Renal cortical epithelial cell (primary cell): ENCODE measurements at places on chromosomes 1 and 21.

- no peak for DNase-seq
Measured at GRCh38 chr1:24972221-24972914, 42.3 kb upstream of the RUNX3 start.

DNA sequence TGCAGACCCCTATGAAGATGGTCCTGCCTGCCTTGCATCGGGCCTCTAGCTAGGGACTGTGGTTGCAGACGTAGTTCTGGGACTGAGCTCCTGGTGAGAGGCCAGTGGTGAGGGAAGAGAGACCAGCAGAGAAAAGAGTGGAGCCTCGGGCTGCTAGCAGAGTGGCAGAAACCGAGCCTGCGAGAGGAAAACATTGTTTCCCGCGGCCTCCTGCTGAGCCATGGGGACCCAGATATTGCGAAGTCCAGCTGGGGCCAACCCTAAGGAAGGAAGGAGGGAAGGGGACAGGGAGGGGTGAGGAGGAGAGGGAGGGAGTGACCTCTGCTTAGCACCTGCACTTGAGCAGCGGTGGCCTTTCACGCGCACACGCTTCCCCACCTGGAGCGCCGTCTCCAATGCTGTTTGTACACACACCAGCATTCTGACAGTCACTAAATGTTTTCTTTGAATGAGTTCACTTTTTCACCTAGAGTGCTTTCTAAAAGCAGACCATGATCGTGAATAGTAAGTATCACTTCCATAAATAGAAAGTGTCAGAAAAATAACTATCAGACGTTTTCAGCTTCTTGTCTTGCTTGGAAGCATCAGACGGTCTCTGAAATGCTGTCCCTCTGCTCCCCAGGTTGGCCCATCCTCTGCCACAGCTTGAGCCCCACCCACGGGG, 2.5 kb upstream of the FNDC10 start:
- no peak for DNase-seq

DNA sequence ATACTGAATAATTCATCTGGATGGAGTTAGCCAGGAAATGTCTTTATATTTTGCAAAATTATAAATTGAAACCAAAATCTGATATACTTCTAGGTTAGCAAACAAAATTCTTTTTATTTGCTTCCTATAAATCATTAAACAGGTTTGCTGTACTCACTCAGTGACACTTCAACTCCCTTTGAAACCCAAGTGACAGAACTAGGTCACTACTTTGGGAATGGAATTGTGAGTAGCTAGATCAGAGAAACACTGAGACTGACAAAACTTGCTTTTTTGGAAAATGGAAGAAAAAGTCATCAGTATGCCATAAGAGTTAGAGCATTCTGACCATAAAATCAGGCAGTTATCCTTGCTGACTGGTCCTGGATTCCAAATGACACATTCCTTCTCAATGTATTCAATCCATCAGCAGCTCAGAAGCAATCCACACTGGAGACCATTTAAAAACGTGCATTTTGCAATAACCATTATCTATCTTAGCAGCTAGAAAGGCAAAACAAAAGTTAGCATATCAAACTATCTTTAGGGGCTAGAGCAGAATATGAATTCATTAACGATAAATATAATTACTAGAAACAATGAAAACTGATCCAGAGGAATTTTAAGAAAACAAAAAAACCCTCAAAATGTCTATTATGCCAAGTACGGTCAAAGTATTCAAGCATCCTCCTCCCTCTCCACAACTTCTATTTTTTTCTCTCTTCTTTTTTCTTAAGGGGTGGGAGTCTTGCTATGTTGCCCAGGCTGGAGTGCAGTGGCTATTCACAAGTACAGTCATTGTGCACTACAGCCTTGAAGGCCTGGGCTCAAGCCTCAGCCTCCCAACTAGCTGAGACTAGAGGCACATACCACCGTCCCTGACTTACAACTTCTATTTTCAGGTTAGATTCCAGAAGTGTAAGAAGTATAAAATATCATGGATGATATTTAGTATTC, 60.1 kb downstream of the HNRNPR start:
- peak; percentile 42 for DNase-seq

GRCh38 chr1:77063118-77063517, 156.1 kb downstream of the PIGK start:
- peak; percentile 15 for DNase-seq

DNA sequence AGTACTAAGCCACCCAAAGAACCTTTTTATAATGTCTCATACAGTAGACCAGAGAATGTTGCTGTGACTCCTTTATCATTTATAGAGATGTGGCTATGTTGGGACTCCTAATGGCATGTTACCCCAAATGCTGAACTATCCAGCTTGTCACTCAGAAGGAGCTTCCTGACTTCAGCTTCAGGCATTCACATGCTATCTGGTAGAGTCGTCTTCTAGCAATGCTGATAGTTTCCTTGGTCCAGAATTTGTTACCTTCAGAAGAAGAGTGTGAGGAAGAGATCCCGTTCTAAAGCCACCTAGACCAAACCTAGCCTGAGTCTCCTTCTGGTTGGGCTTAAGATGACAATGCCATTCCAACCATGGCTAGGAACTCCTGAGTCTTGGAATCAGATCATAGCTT, 68.1 kb downstream of the OLFML2B start:
- DNase-seq, result no peak

DNA sequence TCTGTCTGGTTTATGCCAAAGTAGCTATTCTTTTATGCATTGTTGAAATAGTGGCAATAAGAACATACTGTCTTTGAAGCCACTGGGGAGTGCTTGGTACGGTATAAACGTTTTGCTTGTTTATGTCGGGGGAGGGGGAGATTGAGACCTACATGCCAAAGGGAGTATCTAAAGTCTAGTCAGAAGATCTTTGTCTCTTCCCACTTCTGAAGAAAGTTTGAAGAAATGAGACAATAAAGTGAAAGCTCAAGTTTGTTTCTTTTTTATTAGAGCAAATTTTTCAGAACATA, 6.8 kb downstream of the AKIRIN1 start:
- DNase-seq, result no peak

DNA sequence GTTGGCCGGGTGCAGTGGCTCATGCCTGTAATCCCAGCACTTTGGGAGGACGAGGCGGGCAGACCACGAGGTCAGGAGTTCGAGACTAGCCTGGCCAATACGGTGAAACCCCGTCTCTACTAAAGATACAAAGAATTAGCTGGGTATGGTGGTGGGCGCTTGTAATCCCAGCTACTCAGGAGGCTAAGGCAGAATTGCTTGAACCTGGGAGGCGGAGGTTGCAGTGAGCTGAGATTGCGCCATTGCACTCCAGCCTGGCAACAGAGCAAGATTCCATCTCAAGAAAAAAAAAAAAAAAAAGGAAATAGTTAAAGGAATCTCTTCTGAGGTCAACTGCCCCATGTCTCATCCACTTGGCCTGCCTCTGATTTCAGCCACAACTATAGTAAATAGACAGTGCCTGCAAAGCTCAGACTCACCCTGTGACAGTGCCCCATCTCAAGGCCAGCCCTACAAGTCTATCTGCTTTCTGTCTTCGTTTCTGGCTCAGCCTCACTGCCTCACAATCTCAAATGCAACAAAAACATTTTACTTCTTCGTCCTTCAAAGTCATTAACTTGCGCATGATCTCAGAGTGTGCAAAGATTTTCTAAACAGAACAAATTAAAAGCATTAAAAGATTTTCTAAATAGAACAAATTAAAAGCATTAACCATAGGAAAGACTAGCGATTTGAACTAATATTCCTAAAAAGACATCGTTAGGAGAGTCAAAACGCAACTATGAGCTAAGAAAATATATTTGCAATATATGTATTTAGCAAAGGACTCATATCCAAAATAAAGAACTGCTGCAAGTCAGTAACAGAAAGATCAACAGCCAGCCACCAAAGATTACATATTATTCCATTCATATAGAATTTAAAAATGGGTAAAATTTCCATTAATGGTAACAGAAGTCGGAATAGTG, 65.0 kb upstream of the PRDX6 start:
- DNase-seq, result peak; percentile 76

- DNase-seq, result peak; percentile 95
Measured at GRCh38 chr1:178417858-178418257, 78.9 kb downstream of the CLEC20A start.

DNA sequence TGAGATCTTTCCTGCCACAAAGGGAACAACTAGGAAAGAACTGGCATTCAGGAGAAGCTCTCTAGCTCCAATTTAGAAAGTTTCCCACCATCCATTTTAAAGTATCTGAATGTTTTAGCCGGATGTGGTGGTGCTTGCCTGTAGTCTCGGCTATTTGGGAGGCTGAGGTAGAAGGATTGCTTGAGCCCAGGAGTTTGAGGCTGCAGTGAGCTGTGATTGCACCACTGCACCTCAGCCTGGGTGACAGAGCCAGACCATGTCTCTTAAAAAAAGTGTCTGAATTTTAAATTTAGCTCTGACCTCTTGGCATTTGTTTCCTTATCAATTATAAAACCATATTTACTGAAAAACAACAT, 67.2 kb downstream of the RPAP2 start:
- DNase-seq, result no peak

GRCh38 chr1:68121536-68121935, 71.1 kb upstream of the DIRAS3 start:
- peak; percentile 80 for DNase-seq

- no peak for DNase-seq
Measured at GRCh38 chr21:22585558-22585957, 1587.3 kb downstream of the NCAM2 start.

DNA sequence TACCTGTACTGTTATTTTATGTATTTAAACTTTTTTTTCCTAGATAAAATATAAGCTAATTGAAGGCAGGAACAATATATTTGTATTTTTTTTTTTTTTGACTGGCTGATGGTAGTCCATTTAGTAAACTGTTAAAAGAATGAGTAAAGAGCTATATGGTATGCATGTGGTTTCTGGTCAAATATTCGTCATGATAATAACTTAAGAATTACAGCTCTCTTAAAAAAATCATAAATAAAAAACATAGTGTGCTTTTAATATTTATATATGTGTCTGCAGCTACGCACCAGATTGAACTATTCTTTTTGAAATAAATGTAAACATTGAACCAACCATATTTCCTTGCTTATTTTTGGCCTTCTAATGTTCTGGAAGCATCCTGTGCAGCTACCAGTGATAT, 272.3 kb upstream of the C1orf105 start:
- DNase-seq, result no peak

DNA sequence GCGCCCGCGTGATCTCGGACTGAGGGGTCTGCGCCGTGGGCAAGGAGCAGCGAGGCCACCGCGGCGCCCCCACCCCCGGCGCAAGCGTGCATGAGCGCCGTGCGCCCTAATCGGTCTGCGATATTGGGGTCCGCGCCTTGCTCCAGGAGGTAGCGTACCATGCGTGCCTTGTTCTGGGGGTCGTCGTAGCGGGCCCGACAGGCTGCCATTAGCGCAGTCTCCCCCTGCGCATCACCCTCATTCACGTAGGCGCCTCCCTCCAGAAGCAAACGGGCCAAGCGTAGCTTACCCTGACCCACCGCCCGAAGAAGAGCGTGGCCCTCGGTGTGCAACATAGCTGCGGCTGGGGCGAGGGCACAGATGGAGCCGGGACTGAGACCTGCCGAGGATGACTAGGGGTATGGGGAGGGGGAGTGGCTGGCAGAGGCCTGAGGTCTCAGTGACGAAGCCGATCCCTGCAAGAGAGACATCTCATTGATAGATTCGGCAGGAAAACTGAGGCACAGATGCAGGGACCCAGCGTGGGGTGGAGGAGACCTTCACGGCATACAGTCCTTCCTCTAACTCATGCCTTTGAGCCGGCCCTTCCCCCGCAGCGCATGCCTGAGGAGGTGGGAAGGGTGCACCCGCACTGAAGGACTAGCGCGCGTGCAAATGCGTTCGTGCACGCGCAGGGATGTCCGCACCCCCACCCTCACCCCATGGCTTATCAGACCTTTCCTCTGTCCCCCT, 2.8 kb downstream of the ANKRD34A start:
- no peak for DNase-seq

GRCh38 chr1:52574594-52574993, 21.7 kb upstream of the TUT4 start:
- peak; percentile 73 for DNase-seq

DNA sequence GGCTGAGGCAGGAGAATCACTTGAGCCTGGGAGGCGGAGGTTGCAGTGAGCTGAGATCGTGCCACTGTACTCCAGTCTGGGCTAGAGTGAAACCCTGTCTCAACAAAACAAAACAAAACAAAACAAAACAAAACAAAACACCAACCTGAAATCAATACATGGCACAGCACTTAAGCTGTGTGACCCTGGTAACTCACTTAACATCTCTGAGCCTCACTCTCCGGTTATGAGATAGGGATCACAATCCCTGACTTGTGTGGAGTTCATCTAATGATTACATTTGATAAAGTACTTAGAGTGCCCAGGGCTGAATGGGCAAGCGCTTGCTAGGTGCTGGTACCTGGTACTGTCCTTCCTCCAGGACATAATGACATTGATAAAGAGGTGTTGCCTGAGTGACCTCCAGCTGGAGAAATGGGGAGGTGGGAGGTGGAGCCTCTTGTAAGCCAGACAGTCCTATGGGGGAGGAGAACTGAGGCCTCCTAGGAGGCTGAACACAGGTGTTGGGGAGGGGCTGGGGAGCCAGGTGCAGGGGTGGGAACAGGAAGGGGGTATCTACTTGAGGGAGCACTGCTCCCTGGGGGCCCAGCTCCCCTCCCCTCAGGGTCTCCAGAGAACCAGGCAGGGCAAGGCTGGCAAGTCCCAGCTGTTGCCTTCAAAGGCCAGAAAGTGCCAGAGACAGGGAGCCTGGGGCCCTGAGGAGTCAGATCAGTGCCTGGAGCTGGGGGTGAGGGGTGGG, 17.9 kb downstream of the FOXO6 start:
- DNase-seq, result no peak

DNA sequence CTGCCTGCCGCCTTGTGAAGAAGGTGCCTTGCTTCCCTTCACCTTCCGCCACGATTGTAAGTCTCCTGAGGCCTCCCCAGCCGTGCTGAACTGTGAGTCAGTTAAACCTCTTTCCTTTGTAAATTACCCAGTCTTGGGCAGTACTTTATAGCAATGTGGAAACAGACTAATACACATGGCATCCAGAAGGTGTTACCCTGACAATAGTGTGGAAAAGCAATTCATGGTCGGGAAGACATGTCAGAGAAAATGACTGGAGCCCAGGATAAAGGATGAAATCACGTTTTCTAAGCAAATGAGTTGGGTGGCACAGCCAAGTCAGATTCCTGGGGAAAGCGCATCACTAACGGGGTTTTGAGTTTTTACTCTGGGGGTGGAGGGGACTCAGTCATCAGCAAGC, 76.4 kb downstream of the HLCS start:
- no peak for DNase-seq

- DNase-seq, result no peak
Measured at GRCh38 chr1:165897326-165898303, 70.2 kb downstream of the UCK2 start.

- peak; percentile 60 for DNase-seq
Measured at GRCh38 chr1:72037745-72038343, 244.5 kb downstream of the NEGR1 start.

GRCh38 chr21:25297117-25297516, 310.2 kb downstream of the MRPL39 start:
- DNase-seq, result no peak
